GM20000 (cell line): ENCODE measurements at places on chromosomes 7 and 10.

DNA sequence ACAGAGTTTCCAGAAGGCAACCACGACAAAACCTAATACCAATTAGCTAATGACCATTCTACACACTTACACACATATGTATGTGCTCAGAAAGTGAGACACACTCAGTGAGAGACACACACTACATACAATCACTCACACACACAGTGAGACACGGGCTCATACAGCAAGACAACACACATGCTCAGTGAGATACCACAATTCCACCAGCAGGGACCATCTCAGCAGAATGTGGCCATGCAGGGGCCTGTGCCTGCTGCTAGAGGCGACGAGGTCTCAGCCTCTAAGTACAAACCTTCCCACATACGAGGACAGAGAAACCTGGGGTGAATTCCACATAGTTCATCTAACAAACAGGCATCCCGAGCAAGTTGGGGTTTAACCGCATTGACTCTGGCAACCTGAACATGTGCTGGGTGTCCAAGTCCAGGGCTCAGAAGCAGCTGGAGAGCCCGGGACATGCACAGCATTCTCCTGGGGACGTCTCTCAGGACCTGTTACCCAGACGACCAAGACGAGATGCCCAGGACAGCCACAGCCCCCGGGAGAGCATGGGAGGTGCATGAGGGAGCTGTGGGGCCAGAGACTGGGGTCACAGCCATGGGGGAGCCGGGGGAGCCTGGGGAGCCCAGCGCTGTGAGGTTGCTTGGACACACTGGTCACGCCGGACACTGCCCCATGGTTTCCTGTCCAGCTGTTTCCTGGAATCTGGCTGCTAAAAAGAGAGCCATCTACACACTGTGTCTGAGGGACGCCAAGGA, 523.6 kb downstream of the PTPRN2 start:
- no peak for DNase-seq

DNA sequence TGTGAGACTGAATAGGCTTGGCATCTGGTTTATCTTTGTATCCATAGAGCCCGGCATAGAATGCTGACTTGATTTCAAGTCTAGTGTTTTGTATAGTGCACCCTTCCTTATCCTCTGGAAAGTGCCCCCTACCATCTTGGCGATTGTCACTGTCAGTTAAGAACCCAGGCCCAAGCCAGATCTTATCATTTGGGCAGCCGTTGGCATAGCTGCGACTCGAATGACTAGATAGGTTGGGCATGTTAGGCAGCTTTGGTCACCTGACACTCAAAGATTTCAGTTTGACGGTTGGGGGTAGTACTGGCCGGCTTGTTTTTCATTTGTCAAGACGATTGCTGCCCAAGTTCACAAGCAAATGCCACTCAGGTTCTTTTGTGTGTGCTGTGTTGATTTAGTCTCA, 6.6 kb downstream of the NIPSNAP2 start:
- no peak for DNase-seq

GRCh38 chr7:9120331-9120730, 686.9 kb downstream of the NXPH1 start:
- no peak for DNase-seq

DNA sequence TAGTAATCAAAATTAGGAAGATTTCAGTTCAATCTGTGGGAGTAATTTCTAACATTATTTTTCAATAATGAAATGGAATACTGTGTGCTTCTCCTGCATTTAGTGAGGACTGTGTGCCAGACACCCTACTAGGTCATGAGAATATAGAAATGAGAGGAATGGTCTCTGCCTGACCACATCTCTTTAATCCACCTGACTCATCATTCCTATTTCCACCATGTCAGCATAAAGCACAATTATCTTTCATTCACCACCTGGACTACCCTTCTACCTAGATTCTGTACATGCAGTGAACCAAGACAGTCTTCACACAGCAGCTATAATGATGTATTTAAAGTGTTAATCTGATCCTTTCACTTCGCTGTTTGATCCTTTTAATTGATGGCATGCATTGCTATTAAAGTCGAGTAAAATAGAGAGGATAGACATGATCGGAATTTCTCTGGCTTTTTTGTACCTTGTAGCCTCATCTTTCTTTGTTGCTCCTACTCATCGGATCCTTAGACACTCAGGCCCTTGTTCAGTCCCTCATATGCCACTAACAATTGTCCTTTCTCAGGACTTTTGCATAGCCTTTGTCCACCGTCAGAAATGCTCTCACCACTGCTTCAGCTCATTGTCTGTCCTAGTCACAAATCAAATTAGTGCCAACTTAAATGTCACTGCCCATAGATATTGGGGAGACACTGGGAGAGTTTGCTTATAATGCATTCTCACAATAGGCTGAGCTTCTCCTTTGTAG, 1037.1 kb downstream of the REEP3 start:
- DNase-seq: no peak

DNA sequence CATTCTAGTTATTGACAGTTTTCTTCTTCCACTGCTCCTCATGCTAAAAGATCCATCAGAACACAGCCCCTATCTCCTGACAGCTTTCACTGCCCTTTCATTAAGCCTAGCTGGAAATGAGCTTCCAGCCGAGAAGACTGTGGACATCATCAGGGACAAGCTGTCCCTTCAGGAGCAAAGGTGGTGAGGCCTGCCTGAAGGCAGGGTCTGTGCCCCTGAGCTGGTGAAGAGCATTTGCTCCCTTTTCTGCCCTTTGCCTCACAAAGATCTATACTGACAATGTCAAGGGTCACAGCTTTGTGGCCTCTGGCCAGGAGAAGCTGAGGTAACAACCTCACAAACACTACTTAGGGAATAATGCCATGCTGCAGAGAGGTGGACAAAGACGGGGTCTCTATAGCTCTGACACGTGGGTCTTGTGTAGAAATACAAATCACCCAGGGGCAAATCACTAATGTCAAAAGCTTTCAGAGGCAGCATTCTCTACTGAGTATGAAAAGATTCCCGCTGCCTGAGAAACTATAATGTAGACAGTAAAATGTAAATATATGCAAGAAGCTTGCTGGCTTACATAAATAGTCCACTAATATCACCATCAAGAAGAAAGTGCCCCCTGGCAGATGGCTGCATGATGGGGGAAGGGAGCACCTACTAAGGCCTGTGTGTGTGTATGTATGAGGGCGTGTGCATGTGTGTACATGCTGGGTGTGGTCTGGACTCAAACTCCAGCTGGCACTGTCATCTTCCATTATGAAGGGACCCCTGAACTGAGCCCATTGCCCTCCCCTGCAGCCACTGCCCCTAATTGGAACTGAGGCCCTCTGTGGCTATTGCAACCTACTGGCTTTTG, 55.8 kb downstream of the HBP1 start:
- DNase-seq: no peak

DNA sequence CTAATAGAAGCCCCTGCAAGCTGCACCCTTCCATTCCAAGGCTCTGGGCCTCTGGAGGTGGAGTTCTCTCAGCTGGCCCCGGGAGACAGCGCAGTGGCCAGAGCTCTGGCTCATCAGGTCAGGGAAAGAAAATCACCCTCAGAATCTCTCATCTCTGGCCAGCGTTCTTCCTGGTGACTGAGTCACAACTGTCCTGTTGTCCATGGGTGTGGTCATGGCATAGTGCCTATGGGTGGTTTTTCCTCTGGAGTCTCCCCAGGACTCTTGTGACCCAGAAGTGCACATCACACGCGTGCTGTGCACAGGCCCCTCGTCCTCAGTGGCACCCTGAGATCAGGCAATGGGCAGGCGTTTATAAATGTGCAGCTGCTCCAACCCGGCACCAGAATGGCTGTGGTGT, 27.4 kb upstream of the FXYD4 start:
- no peak for DNase-seq

GRCh38 chr10:17227367-17228090, 512 bp upstream of the VIM start:
- DNase-seq: peak; percentile 57

DNA sequence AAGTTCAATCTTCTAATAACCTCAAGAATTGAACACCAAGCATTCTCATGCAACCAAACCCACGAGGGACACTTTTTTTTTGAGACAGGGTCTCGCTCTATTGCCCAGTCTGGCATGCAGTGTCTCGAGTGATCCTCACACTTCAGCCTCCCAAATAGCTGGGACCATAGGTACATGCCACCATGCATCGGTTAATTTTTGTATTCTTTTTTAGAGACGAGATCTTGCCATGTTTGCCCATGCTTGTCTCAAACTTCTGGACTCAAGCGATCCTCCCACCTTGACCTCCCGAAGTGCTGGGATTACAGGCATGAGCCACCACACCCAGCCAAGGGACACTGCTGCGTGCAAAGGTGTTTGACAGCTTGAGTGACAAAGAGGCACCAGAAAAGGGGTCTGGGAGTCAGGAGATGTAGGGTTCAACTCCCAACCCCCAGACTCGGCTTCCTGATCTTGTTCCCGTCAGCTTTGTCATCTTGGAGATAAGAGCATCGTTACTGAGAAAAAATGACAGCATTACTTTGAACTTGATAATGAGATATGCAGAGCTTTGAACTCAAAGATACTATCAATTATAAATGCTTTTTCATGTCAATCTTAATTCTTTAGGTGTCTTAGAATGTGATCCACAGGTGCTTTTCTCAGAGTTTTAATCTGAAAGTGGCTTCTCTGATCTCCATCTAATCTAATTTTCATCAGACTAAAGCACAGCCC, 1.6 kb upstream of the CYTH3 start:
- no peak for DNase-seq

GRCh38 chr7:138565071-138565450, 105.0 kb downstream of the TRIM24 start:
- no peak for DNase-seq

DNA sequence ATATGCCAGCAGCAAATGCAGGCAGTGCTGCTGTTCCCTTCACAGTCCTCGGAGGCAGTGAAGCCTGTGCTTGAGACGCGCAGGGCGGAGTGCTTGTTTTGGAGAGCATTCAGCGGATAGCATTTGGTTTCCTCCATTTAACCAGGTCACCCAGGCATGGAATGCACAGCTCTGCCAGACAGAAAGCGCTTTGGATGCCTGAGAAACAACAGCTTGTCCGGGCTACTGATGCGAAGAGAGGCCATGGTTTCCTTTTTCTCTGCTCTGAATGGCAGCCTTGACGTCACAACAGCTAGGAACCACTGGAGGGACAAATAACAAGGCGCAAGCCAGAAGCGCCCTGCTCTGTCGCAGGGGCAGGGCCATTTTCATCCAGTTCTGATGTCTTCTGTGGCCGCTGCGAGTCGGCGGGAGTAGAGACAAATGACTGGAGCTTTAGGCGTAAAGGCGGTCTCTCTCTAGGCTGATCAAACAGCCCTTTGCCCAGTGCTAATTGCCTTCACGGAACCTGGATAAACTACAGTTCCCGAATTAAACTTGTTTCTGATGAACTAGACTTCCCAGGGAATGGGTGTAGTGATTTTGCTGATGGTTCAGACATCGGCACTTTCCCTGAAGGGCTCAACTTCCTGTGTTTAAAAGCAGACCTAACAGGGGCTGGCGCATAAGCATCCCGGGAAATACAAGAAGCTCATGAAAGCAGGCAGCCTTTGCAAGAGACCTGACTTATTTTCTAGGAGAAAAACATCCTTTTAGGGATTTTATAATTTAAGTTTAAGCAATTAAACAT, 187.6 kb upstream of the KLF14 start:
- no peak for DNase-seq

GRCh38 chr10:3526727-3527501, 258.1 kb downstream of the KLF6 start:
- no peak for DNase-seq

DNA sequence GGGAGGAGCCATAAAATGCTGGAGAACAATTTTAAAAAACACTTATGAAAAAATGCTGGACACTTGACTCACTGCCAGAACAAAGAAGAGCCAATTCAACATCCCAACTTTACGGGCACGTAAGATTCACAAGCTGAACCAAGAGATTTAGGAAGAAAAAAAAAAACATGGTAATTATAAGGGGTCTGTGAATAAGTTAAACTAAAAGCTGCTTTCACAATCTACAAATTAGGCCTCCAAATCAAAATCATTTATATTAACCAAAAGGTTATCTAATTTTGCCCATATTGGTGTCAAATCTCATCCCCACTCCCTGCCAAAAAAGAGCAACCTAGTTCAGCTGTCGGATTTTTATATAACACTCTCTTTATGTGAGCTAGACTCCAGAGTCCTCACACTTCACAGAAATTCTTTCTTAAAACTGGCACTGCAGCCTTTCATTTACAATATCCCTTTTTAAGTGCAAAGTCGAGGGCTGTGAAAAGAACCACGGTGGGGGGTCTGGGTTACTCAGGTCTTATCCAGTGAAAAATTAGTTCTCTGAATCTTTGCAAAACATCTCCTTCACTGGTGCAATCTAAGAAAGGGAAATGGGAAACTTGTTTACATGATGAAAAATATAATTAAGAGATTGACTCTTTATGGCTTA, 30.4 kb upstream of the DGKI start:
- no peak for DNase-seq

DNA sequence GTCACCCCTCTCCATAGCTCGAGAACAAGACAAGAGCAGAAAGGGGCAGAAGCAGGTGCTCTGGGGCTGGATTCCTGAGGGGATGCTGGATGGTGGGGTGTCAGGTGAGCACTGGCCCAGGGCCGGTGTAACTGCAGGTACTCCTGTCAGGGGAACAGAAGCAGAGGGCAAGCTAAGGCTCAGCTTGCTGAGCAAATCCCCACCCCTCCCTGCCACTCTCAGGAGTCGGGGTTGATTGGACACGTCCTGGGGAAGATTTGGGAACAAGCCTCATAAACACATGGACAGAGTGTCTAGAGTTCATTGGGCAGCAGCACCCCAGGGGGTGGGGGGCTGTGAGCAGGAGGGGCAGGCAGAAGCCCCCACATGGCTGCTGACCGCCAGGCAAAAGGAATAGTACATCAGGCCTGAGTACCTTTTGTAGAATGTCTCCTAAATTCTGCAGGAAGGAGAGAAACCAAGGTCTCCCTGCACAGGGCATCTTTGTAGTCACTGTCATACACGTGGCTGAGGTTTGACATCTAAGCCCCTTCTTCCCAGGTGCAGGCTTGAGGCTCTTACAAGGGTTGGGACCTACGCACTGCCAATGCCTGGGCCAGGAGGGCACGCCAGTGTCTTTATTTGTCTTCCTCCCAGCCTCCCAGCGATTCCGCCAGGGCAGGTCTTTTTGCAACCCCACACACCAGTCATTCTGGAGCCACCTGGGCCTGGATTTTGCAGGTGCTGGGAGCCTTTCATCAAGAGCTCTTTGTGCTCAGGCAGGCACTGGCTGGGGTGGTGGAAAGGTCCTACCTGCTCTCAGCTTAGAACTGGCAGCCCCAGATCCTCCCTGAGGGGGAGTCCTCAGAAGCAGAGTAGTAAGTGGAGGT, 2.8 kb downstream of the CALML3 start:
- no peak for DNase-seq

- DNase-seq: no peak
Observed at GRCh38 chr7:101235522-101235921, 2.1 kb downstream of the CLDN15 start.

- peak; percentile 24 for DNase-seq
Observed at GRCh38 chr7:23938937-23939552, 229.0 kb downstream of the STK31 start.

GRCh38 chr10:58813573-58813972, 300.9 kb downstream of the BICC1 start:
- no peak for DNase-seq
